ENCODE measurements at places on chromosomes 13 and 19.

GRCh38 chr13:43522788-43523187 is 264.0 kb downstream of the ENOX1 start:
- no peak overlapping the region for H3K27ac ChIP-seq
- H3K4me1 ChIP-seq, result no peaks in the 10 kb centered on the region
- no peak for DNase-seq
- no peaks in the 10 kb centered on the region for H3K36me3 ChIP-seq
- H3K4me3 ChIP-seq, result no peak overlapping the region

DNA sequence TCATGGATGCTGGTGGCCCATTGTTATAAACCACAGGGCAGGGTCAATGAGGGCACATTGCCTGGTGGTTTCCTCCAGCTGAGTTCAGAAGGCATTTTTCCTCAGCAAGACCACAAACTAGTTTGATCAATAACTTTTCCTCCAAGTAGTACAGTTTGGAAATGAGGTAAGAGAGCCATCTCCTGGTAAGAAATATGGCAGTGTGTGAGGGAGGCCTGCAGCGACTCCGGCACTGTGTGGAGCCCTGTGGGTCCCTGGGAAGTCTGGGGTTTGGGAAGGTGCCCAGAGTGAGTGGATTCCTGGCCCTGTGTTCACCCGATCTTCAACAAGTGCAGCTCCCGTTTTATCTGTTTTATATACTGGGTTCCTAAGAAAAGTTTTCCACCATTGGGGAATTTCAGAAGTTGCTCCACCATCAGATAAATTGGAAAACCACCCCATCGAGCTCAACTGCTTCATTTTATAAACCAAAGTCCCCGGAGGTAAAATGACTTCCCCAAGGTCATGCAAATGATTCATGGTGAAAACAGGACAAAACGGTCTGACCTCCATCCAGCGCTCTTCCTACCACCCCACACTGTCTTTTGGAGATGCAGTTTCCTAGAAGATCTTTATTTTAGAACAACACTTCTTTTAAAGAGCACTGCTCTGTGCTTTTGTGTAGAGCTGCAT is 148.4 kb downstream of the KATNAL1 start:
- H3K36me3 ChIP-seq, result no peaks in the 10 kb centered on the region
- H3K4me1 ChIP-seq, result peaks cover 32% of the 10 kb centered on the region
- H3K4me3 ChIP-seq, result no peak overlapping the region
- H3K27me3 ChIP-seq, result no peaks in the 10 kb centered on the region

DNA sequence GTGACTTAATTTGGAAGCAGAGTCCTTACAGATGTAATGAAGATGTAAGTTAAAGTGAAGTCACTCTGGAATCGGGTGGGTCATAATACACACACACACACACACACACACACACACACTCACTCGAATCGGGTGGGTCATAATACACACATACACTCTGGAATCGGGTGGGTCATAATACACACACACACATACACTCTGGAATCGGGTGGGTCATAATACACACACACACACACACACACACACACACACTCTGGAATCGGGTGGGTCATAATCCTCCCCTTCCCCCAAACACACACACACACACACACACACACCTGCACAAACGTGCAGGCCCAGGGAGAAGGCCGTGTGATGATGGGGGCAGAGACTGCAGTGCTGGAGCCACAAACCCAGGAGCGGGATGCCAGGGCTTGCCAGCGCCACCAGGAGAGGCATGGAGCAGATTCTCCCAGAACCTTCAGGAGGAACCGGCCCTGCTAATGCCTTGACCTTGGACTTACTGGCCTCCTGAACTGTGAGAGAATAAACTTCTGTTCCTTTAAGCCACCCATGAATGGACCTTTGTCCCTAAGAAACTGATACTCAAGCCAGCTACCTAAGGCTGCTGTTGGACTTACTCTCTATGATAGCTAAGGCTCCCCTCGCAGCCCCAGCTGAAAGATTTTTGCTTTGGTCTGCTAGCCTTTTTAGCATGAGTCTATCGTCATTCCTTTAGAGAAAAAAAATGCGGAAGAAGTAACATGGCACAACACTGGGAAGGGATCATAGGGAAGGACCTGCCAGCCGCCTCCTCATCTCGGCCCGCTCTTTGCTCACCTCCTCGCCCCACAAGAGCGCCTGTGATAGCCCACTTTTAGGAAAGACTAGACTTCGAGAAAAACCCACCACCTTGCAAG is 136.2 kb upstream of the RNF113B start:
- no peak overlapping the region for H3K4me3 ChIP-seq
- H3K36me3 ChIP-seq, result no peaks in the 10 kb centered on the region
- H3K27ac ChIP-seq, result no peak overlapping the region

- H3K27me3 ChIP-seq, result no peaks in the 10 kb centered on the region
- no peak overlapping the region for H3K4me3 ChIP-seq
Observed at GRCh38 chr13:102020611-102021216, 381.1 kb downstream of the FGF14 start.

DNA sequence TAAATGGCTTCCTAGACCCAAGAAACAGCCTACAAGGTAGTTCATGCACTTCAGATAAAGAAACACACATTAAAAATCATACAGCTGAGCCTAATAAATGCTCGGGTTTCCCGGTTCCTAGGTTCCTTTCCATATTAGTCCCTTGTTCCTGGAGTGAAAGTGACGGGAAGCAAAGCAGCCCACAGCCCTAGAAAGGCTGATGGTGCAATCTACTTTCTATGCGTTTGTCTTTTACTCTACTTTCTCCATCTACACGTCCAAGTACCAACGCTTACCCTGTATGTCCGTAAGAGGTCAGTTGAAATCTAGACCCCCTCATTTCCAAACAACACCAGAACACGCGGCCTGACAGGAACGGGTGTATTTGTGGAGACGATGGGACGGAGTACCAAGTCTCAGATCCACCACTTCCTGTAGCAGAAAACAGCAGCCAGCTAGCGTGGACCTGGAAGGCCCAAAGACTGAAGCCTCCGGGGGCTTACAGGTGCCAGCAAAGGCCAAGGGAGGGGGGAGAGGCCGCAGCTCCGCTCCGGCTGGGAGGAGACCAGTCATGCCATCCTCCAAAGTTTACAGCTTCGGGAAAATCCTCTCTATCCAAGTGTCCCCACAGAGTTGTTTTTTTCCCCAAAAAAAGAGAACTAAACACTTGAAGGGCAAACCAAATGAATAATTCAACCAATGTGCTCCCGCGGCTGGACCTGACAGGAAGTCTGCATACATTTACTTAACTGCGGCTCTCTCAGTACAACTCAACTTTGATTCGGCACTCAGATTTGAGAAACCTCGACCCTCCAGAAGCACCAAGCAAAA is 34.1 kb downstream of the STK24 start:
- H3K27me3 ChIP-seq, result no peaks in the 10 kb centered on the region
- peaks cover under 1% of the 10 kb centered on the region for H3K36me3 ChIP-seq
- peak overlapping the region; percentile 55 for H3K27ac ChIP-seq
- H3K4me3 ChIP-seq, result peak overlapping the region; percentile 11
- DNase-seq, result peak; percentile 46
- H3K4me1 ChIP-seq, result peaks cover 44% of the 10 kb centered on the region

- H3K36me3 ChIP-seq, result peaks cover 88% of the 10 kb centered on the region
- no peaks in the 10 kb centered on the region for H3K27me3 ChIP-seq
- peaks cover 7% of the 10 kb centered on the region for H3K4me1 ChIP-seq
- DNase-seq, result no peak
Observed at GRCh38 chr19:55666343-55667005, 8.6 kb upstream of the EPN1 start.

- DNase-seq, result peak; percentile 3
- H3K36me3 ChIP-seq, result peaks cover 17% of the 10 kb centered on the region
- no peaks in the 10 kb centered on the region for H3K4me1 ChIP-seq
- H3K27me3 ChIP-seq, result no peaks in the 10 kb centered on the region
- H3K4me3 ChIP-seq, result no peak overlapping the region
Observed at GRCh38 chr13:72953391-72953965, 105.3 kb upstream of the KLF5 start.

- peaks cover 72% of the 10 kb centered on the region for H3K36me3 ChIP-seq
- no peak overlapping the region for H3K4me3 ChIP-seq
- H3K27ac ChIP-seq, result no peak overlapping the region
Observed at GRCh38 chr19:325937-326565, 18.5 kb downstream of the MIER2 start.

GRCh38 chr19:33554821-33555220 is 33.2 kb upstream of the PEPD start:
- DNase-seq, result no peak
- no peaks in the 10 kb centered on the region for H3K27me3 ChIP-seq
- H3K4me3 ChIP-seq, result no peak overlapping the region
- H3K4me1 ChIP-seq, result no peaks in the 10 kb centered on the region
- H3K27ac ChIP-seq, result no peak overlapping the region

DNA sequence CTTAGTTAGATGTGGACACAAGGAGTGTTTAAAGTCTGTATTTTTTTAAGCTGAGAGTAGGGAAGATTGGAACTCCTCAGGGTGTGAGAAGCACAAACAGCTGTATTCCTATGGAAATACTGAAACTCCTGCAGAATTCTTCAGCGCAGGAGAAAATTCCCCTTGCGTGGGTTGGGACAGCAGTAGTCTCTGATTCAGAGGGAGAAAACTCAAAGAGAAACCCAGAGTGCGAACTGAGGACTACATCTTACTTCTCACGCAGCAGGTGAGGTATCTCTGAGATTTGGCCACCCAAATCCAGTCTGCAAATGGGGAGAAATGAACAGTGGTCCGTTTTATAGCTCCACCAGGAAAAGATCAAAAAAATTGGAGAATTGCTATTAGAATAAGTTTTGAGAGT is 60.9 kb downstream of the FRY start:
- H3K27ac ChIP-seq, result no peak overlapping the region
- H3K36me3 ChIP-seq, result no peaks in the 10 kb centered on the region
- no peaks in the 10 kb centered on the region for H3K4me1 ChIP-seq
- DNase-seq, result no peak

DNA sequence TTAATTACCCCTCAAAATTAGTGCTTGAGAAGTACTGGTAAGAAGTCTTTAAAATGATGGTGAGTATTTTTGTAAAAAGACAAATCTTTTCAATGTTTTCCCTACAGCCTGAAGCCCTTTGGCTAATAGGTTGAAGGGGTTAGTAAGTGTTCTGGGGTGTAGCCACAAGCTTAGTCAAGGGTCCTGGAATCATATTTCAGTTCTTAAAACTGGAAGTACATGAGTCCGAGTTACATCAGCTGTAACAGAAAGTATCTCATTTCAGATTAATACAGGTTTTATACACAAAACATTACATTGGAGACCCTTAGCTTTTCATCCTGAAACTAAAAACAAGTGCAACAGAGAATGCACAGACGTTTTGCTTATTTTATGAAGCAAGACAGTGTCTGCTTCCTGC is 52.7 kb upstream of the TEX29 start:
- no peak overlapping the region for H3K4me3 ChIP-seq
- no peaks in the 10 kb centered on the region for H3K36me3 ChIP-seq
- no peak overlapping the region for H3K27ac ChIP-seq
- H3K4me1 ChIP-seq, result no peaks in the 10 kb centered on the region
- no peak for DNase-seq

- no peaks in the 10 kb centered on the region for H3K4me1 ChIP-seq
- no peaks in the 10 kb centered on the region for H3K36me3 ChIP-seq
- H3K27me3 ChIP-seq, result no peaks in the 10 kb centered on the region
- no peak for DNase-seq
Observed at GRCh38 chr13:31605076-31605860, 134.1 kb upstream of the RXFP2 start.

- H3K4me1 ChIP-seq, result peaks cover 69% of the 10 kb centered on the region
- peak overlapping the region; percentile 99 for H3K27ac ChIP-seq
- peak overlapping the region; percentile 91 for H3K4me3 ChIP-seq
- peak; percentile 65 for DNase-seq
- H3K36me3 ChIP-seq, result peaks cover 41% of the 10 kb centered on the region
Observed at GRCh38 chr19:2083174-2083854, 12.8 kb downstream of the MOB3A start.

GRCh38 chr13:110237875-110238817 is 68.8 kb downstream of the COL4A1 start:
- H3K27me3 ChIP-seq, result no peaks in the 10 kb centered on the region
- no peak overlapping the region for H3K27ac ChIP-seq
- no peaks in the 10 kb centered on the region for H3K36me3 ChIP-seq

DNA sequence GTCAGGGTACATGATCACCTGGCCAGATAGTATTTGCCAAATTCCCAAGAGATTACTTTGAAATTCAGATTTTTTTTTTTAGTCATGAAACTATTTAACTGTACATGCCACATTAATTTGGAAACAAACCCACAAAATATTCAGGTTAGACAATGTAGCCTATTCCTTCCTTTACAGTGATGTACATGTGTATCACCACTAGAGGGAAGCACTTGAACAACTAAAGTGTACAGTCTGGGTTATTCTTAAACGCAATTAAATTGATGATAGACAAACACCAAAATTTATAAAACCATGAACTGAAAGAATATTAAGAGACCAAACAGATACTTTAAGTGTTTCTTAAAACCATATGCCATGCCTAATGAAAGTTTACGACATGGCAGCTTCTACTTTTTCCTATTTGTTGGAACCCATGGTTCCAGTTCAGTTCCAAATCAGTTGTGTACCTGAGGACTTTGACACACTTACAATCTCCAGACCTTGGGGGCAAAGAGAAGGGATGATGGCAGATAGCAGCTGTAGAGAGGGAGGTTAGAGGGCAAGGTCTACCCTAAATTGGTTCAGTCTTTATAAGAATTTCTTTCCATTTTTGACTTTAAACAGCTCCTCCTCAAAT is 52.8 kb downstream of the TNFSF13B start:
- DNase-seq, result peak; percentile 48
- H3K4me1 ChIP-seq, result peaks cover 12% of the 10 kb centered on the region
- no peak overlapping the region for H3K4me3 ChIP-seq
- H3K27me3 ChIP-seq, result no peaks in the 10 kb centered on the region

GRCh38 chr19:18292462-18292809 is 11.0 kb upstream of the JUND start:
- DNase-seq, result no peak
- no peaks in the 10 kb centered on the region for H3K36me3 ChIP-seq
- no peaks in the 10 kb centered on the region for H3K27me3 ChIP-seq
- H3K27ac ChIP-seq, result peak overlapping the region; percentile 100

Measured in B cell (primary cell).